Transverse colon (tissue), 4 donors: ENCODE measurements at places on chromosomes 16 and 17. TPM values are rescaled to one million over a fixed set of nuclear protein-coding genes. Genes with fewer than 3 reads are reported as not detected.
A peak's percentile ranks its signal among the peaks of the same experiment; 100 is the strongest.

DNA sequence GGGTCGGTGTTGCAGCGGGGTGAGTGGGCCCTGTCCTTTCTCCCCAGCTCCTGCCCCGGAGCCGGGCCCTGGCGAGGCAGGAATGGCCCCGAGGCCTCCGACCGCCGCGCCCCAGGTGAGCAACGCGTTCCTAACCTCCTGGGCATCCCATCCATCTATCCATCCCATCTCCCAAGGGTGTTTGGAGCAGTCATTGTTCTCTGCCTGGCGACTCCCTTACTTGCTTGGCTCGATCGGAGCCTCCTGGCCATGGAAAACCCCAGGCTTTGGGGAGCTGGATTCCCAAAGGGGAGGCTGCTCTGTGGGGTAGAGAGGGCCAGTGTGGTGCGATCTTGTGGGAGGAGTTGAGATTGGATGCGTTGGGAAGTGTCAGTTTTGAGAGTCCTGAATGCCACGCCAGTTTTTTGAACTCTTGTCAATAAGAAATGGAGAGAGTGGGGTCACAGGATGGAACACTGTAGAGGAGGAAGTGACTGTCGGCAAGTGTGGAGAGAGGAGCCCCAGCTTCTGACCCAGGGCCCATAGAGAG is 684 bp downstream of the ZFP90 start:
- no peak for DNase-seq

DNA sequence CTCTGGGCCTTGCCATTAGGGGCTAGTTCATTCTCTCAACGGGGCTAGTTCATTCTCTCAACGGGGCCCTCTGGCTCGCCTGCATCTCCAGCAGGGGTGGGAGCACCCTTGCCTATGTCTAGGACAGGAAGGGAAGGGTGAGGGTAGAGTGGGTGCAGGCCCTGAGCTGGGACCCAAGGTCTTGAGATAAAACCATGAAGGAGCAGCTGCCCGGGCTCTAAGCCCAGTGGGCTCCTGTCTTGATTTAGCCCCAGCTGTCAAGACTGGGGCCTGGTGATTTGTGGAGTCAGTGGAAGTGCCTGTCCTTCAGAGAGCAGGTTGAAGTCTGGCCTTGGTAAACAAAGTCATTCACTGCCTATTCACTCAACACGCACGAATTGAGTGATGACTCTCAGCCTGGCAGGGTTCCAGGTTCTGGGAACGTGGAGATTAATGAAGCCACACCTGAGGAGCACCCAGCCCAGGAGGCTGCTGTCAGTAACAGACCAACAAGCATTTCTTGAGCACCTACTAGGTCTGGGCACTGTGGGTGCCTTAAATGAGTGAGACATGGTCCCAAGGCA is 35.4 kb downstream of the WNT3 start:
- DNase-seq, result peak; percentile 76

GRCh38 chr16:17381784-17382183 is 89.0 kb downstream of the XYLT1 start:
- no peak for DNase-seq

GRCh38 chr16:77299395-77299794 is 100.2 kb downstream of the SYCE1L start:
- DNase-seq, result no peak

DNA sequence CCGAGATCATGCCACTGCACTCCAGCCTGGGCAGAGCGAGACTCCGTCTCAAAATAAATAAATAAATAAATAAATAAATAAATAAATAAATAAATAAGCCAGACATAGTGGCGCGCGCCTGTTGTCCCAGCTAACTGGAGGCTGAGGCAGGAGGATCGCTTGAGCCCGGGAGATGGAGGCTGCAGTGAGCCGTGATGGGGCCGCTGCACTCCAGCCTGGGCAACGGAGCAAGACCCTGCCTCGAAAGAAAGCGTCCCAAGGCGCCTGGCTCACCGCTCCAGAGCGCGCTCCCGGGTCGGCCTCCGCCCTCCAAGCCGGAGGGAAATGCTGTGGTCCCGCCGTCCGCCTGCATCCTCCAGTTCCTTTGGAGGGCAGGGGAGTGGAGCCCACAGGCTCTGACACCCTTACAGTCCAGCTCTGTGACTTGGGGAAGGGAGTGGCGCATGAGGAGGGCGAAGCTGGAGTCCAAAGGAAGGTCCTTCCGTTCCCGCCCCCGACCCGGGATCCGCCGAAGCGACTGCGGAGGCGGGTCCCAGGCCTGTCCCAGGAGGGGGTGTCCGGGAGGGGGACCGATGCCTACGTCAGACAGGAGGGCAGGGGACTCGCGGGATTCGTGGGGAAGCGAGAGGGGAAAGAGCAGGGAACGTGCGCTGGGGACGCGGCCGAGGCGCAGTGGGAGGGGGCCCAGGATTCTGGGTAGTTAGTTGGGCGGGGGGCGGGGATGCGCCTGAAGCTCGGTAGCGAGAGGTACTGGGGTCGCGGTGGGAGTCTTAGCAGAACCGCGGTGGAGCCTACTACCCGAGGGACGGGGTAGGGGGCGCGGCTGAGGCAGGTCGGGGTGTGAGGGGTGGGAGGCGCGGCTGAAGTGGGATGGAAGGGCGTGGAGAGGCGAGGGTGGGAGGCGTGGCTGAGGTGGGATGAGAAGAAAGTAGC is 8.4 kb upstream of the TRPV2 start:
- peak; percentile 49 for DNase-seq

- DNase-seq, result no peak
Observed at GRCh38 chr16:30715750-30716445, 16.9 kb downstream of the SRCAP start.

- DNase-seq, result no peak
Observed at GRCh38 chr17:32831627-32832243, 45.2 kb downstream of the MYO1D start.

DNA sequence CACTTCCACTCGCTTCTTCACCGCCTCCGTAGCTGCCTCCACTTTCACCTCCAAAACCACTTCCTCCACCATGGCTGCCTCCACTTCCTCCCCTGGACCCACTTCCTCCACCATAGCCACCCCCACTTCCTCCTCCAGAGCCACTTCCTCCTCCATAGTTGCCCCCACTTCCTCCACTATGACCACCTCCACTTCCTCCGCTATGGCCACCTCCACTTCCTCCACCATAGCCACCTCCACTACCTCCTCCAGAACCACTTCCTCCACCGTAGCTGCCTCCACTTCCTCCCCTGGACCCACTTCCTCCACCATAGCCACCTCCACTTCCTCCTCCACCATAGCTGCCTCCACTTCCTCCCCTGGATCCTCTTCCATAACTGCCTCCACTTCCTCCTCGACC is 4.5 kb downstream of the KRT9 start:
- DNase-seq, result no peak

- DNase-seq, result no peak
Observed at GRCh38 chr16:87086156-87086555, 231.0 kb downstream of the C16orf95 start.

DNA sequence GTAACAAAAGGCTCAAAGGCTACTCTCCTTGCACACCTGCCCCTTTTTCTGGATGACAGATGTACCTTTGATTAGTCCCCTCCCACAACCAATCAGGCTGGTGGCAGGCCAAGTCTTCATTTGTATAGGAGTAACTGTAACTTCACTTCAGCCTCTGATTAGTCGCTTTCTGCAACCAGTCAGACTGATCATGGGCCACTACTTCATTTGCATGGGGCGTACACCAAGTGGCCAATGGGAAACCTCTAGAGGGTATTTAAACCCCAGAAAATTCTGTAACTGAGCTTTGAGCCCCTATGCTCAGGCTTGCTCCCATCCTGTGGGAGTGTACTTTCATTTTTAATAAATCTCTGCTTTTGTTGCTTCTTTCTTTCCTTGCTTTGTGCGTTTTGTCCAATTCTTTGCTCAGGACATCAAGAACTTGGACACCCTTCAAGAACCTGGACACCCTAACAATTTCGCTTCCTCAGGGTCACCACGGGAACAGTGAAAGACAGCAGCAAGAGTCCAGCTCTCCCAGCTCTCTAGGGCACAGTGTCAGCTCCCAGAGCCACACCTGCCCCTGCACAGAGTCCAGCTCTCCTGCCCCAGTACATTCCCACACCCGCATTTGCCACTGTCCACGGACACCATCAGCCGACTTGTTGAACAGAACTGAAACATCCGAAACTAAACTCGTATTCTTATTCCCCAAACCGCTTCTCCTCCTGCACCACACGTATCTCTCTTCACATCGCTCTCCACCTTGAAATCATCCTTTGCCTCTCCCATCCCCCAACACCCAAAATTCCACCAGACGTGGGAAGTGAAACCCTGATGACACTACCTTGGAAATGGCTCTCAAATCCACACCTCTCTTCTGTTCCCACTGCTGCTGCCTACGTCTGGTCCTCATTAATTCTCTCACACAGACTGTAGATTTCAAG is 53.4 kb downstream of the ABCC12 start:
- no peak for DNase-seq

DNA sequence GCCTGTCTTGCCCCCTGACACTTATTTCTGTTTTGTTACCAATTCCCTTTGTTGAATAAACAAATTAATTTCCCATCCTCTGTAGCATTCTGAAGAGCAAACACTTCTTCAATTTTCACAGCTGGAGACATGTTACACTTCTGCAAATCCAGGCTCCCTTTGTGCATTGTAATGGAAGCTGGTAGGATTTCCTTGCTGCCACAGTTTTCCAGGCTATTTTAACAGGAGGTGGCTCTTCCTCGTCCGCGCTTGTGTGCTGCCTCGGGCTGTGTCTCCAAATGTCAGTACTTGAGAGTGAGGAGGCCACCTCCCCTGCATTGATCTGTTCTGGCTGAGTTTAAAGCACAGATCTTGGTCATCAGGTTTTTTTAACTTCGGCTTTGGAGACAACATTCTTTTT is 40.0 kb downstream of the SOST start:
- no peak for DNase-seq

- no peak for DNase-seq
Observed at GRCh38 chr16:79537584-79537983, 63.0 kb downstream of the MAF start.

GRCh38 chr16:8763899-8764298 is 33.5 kb downstream of the TMEM186 start:
- DNase-seq, result no peak

GRCh38 chr16:30000735-30001631 is 4.9 kb downstream of the INO80E start:
- DNase-seq, result no peak

Gene CA7
- 107 TPM for total RNA-seq

GRCh38 chr17:6467567-6467966 is 23.3 kb downstream of the PIMREG start:
- no peak for DNase-seq

Gene TOX3
- total RNA-seq, result 24.3 TPM

GRCh38 chr17:68969101-68969500 is 13.9 kb upstream of the ABCA8 start:
- DNase-seq, result no peak

GRCh38 chr16:882256-882655 is 81.7 kb upstream of the GNG13 start:
- no peak for DNase-seq

Gene TMEM98
- 216 TPM for total RNA-seq

Gene GABARAPL2
- total RNA-seq, result 97.8 TPM

DNA sequence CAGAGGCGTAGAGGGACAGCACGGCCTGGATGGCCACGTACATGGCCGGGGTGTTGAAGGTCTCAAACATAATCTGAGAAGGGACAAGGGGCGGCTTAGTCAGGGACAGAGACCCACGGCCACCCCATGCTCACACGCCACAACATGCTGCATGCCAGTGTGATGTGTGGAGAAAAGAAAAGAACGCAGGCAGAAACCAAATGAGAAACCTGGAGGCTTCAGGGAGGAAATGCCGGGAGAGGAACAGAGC is 1.1 kb downstream of the ACTG1 start:
- DNase-seq, result no peak

DNA sequence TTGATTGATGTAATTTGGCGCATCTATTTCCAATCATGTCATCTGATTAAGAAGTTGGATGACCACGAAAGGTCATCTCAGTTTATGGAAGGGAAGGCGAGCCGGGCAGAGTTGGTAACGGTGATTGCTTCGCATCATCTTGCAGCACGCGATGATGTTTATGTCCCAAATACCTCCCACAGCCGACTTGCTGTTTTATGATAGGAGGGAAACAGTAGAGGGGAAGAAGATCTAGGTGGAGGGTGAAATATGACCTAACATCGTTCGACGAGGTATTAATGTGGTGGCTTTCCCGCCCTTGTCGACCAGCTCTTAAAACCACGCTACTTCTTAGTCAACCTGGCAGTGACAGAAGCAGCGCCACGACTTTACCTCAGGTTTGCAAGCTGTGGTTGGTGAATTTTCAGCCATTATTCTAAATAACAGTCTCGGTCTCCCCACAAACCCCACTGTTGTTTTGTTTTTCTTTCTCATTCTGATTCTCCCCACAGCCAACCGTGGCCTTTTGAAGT is 805 bp upstream of the TANC2 start:
- DNase-seq, result no peak

Gene EPN3
- 95.7 TPM for total RNA-seq

Gene FNDC8
- not detected for total RNA-seq
